ENCODE measurements at places on chromosomes 3 and 15. TPM values are rescaled to one million over a fixed set of nuclear protein-coding genes. Genes with fewer than 3 reads are reported as not detected.

ARHGEF26 gene
- total RNA-seq, result 11.9 TPM

ENTPD3 gene
- total RNA-seq, result 1.9 TPM

GTPBP8 gene
- 39.4 TPM for total RNA-seq

SUSD5 gene
- 2.5 TPM for total RNA-seq

ACAN gene
- total RNA-seq, result 0.31 TPM

STOML1 gene
- total RNA-seq, result 23.5 TPM

ANKRD34C gene
- not detected for total RNA-seq

CLEC3B gene
- 14.7 TPM for total RNA-seq

APPL1 gene
- 108 TPM for total RNA-seq

NECTIN3 gene
- 119 TPM for total RNA-seq

SLC2A2 gene
- total RNA-seq, result not detected

GOLGA6L2 gene
- total RNA-seq, result not detected
